ENCODE measurements at places on chromosomes 1 and 21.

DNA sequence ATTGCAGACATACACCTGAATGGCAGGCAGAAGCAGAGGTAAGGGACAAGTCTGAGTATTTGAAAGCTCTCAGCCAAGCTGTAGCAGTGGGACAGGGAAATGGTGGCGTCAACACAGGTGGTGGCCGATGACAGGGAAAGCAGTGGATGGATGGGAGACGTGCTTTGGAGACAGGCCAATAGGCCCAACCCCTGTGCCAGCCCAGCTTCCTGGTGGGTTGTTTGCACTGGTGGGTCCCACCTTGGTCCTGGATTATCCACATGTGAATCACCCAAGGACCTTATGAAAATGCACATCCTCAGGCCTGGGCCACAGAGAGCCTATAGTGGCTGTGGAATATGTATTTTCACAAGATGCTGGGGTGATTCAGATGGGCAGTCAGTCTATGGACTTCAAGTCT, 203.7 kb upstream of the VAMP3 start:
- DNase-seq: no peak

DNA sequence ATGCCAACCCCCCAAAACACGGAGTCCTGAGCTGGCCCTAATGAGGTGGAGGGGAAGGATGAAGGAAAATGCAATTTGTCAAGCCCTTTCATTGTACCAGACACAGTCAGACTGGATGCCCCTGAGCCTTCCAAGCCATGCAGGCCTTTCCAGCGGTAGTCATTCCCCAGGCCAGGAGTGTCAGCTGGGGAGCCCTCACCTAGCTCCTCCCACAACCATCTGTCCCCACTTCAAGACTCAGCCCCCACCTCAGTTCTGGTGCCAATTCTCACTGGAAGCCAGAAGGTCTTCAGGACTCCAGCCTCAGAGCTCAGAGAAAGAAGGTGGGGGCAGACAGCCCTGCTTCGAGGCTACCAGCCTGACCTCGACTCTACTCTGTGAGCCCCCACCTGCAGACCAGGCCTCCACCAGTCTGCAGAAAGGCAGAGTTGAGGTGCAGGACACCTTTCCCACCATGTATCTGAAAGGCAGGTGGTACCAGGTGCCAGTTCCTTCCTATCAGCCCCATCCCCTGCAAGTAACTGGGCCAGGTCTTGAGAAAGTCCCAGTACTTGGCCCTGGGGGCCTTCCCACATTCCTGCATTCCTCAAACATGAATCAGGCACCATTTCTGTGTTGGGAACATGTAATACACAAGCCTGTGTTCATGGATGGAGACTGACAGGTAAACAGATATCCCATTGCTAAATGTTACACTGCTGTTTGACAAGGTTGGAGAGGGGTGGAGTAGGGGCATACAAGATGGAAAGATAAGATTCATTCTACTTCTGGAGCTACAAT, 180.6 kb upstream of the EDN2 start:
- DNase-seq: no peak

DNA sequence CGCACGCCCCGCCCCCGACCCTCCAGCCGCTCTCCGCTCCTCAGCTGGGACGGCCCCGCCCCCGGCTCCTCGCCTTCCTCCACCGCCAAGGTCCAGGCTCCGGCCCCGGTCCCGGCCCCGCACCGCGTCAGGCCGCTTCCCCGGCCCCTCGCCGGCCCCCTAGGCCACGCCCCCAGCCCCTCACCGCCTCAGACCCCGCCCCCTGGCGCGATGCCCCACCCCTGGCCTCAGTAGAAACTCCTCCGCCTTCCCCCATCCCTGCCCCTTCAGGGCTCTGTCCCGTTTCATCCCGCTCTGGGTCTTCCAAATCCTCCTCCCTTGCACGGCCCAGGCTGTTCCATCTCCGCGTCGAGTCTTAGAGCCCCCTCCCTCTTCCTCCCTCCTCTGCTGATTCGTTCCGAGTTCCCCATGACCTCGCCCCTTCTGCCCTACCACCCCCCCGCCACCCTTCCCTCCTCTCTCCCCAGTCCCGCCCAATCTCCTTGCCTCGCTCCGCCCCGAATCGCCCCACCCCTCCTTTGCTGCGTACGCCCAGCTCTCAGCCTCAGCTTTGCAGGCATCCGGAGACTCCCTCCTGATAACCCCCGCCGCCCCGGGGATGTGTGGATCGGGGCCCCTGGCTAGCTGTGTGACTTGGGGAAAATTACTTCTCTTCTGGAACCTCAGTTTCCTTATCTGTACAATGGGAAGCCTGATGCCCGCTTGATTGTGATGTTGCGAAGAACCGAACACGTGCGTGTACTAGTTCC, 448 bp upstream of the ASAP3 start:
- peak; percentile 77 for DNase-seq

GRCh38 chr1:116457946-116458604, 85.0 kb downstream of the ATP1A1 start:
- peak; percentile 88 for DNase-seq

DNA sequence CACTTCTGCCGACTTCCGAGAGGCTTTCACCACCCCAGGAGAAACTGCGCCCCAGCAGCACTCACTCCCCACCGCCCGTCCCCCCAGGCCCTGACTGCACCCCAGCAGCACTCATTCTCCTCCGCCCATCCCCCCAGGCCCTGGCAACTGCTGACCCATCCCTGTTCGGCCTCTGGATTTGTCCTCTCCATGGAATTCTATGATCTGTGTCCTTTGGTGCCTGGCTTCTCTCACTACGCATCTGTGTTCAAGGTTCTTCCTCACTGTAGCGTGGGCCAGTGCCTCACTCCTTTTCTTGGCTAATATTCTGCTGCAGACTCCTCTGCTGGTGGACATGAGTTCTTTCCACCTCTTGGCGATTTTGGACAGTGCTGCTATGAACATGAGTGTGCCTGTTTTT, 121.8 kb upstream of the ARHGEF16 start:
- DNase-seq: no peak

DNA sequence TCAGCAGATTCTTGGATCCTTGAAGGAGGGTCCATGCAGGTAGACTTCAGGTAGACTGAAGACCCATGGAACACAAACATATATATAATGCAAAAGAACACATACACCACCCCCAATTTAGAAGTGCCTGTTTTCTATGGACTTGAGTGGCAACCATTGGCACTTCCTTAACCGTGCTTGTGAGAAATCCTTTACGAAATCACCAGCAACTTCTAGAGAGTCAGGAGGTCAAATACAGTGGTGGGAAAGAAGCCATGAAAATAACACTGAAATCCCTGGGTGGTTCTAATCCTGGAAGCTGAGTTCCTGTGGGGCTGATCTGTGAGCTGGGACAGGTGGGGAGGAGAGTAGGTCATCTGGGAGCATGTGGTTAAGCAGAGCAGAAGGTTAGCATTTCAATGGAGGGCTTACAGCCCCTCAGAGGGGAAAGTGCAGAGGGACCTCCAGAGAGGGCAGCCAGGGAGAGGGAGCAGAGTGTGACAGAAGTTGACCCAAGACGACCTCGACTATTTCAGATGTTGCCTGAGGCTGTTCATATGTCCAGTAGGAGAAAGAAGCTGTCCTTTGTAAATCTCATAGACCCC, 13.0 kb upstream of the IL10 start:
- no peak for DNase-seq
